Muscle of back (tissue), 13 donors: ENCODE measurements at places on chromosomes 2 and 18. TPM values are rescaled to one million over a fixed set of nuclear protein-coding genes. Genes with fewer than 3 reads are reported as not detected.
A peak's percentile ranks its signal among the peaks of the same experiment; 100 is the strongest.

DNA sequence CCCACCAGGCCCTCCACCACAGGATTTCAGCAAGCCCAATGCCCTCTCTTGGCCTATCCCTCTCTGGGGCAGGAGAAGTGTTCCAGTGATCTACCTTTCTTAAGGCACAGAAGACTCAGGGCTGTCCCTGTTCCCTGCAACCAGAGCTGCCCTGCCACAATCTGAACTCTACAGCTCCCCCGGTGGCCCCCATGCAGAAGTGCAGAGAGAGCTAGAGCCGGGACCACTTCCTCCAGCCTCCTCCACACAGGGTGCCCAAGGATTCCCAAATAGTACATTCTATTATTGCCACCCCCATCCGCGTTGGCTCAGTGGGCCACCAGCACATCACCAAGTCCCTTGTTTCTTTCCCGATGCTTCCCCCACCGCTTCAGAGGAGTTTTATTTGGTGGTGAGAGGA, 114.8 kb upstream of the PTPRM start:
- peak; percentile 21 for DNase-seq

DNA sequence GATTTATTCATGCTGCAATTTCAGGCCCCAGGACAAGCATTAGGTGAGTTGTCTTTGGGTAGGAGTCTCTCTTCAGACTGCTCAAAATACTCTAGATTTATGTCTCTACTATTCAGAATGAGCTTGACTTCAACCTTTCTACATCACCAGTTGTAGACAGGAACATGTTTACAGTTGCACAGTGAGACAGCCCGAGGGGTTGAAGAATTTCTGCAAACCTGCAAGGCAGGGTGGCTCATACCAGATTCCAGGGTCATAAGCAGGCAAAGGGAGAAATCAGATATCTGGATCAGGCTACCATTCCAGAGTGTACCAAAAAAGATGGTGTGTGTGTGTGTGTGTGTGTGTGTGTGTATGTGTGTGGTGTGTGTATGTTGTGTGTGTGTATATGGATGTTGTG, 112.4 kb downstream of the SPP2 start:
- DNase-seq, result no peak

GRCh38 chr2:71923143-71923525, 224.5 kb downstream of the CYP26B1 start:
- peak; percentile 87 for DNase-seq

DNA sequence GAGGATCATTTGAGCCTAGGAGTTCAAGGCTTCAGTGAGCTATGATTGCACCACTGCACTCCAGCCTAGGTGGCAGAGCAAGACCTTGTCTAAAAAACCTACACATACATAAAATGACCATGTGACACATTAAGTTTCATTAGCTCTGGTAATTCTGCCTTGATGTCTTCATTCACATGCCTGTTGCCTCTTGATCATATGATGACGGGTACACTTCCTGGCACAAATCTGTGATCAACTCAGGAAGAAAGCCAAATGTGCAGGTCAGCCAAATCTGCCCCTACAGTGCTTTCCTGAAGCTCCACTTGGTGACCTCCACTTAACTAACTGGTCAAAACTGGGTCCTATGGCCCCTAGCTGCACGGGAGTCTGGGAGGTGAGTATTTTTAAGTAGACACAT, 54.4 kb upstream of the B3GNT7 start:
- no peak for DNase-seq

- no peak for DNase-seq
These were observed 50.5 kb downstream of the CCDC85A start for GRCh38 chr2:56234241-56234640.

GRCh38 chr2:150983314-150983897, 278.3 kb downstream of the RBM43 start:
- no peak for DNase-seq

- DNase-seq, result peak; percentile 95
These were observed 873 bp upstream of the SH3RF3 start for GRCh38 chr2:109128048-109128615.

DNA sequence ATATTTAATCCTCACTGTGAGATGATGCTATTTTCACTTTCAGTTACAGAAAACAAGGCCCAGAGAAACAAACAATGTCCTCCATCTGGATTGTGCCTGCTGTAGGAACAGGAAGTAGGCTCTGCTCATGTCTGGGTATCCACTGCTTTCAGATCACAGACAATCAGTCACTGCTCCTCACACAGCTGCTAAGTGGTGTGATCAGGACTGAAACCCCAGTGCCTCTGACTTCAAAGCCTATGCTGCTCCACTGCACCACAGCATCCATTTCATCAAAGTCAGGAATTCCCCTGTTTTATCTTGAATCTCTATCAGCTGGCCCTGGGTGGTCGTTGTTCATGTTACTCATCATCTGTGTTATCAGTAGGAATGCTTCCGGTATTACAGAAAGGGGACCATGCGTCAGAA, 303.8 kb upstream of the TRIB2 start:
- DNase-seq, result no peak

GRCh38 chr2:203719456-203720410, 13.3 kb downstream of the CD28 start:
- DNase-seq, result no peak

DNA sequence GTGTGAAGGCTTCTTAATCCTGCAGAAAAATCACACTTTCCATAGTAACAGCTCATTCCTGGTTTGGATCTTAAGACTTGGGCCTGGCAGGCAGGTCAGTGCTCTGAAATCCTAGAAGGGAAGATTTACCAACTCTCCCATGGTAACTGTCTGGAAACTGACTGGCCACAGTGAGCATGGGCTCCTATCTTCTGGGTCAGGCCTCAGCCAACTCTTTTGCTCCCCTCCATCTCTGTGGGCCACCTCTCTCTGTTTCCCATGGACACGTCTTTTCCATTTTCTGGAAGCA, 86.7 kb downstream of the ACAA2 start:
- DNase-seq, result no peak

DNA sequence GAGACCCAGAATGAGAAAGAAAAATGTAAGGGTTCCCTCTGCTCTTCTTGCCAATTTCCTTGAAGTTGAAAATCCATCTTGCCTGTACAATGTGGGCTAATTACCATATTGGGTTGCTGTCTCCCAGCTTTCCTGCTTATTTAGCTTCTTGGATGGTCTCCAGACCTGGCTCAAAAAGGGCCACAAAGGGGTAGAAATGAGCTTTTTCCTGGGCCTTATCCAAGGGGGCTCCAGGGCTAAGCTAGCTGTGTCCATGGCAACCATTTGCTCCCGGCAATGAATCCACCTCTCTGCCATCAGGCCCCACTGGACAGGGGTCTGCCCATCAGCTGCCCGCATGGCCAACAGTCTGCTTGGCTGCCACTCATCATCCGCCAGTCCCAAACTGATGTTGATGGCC, 85.0 kb downstream of the BOD1L2 start:
- no peak for DNase-seq

- no peak for DNase-seq
These were observed 505.7 kb upstream of the LRATD1 start for GRCh38 chr2:14126846-14127245.

- DNase-seq, result no peak
These were observed 6.3 kb downstream of the TRABD2A start for GRCh38 chr2:84874381-84875212.

- no peak for DNase-seq
These were observed 1062.5 kb downstream of the BCL11A start for GRCh38 chr2:59490994-59491393.

DNA sequence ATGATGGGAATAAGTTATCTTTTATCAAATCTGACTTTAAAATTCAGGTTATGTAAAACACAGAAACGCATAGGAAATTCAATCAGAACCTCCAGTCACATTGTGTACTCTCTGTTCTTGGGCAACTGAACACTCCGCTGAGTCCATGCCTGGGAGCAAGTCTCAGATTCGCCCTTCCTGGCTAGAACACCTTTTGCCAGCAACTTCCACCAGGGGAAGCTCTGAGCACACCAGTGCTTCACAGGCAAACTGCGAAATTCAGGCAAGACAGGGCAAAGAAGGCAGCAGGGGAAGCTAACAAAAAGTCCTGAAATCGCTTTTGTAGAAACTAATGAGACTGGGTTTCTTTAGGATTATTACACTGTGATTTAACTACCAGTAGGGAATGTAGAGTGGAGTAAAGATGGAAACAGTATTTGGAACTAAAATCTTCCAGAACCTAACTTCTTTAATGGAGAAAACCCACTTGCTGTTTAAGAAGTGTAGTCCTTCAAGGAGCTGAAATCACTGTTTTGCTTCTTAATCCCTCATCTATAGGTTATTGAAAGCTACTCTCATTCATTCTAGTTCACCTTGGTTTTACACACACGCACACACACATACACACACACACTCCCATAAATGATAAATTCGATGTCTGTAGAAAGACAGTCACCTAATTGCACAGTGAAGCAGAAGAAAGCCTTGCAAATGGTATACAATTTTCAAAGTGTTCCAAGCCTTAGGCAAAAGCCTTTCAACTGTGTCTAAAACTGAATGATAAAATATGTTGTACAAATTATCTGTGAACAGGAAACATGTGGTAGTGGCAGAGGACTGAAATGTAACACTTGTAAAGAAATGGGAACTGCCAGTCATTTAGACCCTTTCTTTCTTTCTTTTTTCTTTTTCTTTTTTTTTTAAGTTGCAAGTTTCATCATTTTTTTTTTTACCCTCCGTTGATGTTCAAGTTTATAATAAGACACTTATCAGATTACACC, 214.5 kb downstream of the TMEM182 start:
- DNase-seq, result peak; percentile 16

- DNase-seq, result no peak
These were observed 16.9 kb upstream of the RNU4ATAC start for GRCh38 chr2:121513597-121514333.

DNA sequence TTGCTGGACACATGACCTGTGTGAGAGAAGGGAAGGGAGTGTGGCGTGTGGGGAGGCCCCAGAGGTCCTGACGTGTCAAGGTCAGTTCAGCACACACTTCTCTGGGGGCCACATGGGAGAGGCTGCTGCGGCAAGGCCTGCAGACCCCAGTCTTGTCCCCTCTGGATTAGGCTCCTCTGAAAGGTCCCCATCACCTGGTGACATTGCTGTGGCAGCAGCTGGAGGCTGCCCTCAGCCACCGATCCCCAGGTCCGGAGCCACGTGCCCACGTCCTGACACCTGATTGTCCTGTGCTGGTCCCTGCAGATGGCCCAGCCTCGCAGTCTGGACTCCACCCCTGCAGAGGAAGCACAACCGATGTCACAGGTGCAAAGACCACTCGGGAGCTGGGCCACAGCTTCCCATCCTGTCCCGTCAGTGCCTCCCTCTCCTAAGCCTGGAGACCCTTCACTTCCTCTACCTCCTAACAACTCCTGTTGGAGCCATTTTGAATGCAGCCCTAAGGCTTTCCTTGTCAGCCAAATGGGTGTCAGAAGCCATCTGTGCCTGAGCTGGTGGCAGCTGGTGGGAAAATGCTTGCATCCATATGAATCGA, 12.7 kb downstream of the TMEM177 start:
- DNase-seq, result no peak

GRCh38 chr2:179793238-179793637, 68.2 kb downstream of the ZNF385B start:
- DNase-seq, result no peak

GRCh38 chr2:102046135-102046986, 54.6 kb downstream of the IL1R2 start:
- no peak for DNase-seq

- no peak for DNase-seq
These were observed 217.0 kb downstream of the NCK2 start for GRCh38 chr2:105961599-105962146.

GRCh38 chr18:62486290-62486964, 36.4 kb upstream of the ZCCHC2 start:
- peak; percentile 8 for DNase-seq

DNA sequence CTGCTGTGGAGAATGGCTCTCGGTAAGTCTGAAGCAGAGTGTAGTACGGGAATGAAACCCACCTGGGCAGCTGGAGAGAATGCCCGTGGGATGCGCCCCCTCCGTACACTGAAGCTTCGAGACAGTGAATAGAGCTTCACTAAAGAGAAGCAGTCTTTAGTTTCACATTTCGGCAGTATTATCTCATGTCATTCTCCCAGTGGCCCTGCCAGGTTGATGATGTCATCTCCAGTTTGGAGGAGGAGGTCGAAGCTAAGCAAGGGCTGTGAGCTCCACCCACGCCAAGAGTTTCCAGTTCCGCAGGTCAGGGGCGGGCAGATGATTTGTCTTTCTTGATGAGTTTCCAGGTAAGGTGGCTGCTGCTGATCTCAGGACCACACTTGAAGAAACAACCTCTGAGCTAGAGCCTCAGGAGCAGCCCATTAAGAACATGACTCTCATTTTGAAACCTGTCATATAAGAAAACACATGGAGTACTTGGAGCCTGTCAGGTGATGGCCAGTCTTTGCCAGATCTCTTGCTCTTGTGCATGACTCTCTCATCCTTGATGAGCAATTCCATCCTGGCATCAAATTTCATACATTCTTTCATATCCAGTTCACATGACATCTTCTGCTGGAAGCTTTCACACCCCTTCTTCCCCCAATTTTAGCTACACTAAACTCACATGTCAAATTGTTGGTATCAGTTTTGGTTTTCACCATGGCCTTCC, 475.0 kb downstream of the RNF144A start:
- DNase-seq, result no peak

GRCh38 chr2:175136334-175137215, 31.4 kb downstream of the ATF2 start:
- DNase-seq, result no peak

DNA sequence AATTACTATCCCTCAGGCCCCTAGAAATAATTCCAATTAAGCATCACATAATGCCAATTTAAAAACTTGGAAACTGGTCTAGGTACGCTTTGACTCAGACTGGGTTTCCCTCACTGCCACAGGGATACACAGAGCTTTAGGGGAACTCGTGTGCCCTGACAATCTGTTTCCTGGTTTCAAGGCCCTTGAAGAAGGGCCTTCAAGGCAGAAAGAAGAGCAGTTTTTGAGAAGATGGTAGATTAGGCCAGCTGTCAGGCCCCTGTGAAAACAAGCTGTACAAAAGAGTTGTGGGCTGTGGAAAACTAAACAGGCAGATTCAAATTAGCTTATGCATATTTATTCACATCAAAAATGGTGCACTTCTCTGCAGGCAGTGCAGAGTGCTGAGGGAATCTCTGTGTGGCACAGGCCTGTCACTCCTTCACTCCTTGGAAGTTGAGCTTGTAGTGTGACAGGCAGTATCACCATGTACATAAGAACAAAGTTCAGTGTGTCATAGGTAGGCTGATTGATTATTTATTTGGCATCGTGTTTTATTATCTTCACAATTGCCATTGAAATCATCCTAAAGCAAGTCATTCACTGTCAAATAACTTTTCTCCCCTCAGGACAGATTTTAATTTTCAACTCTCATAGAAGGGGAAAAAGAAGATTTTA, 614.4 kb upstream of the GYPC start:
- DNase-seq, result no peak

The ICOS gene
- polyA plus RNA-seq, result not detected

The CRYBA2 gene
- polyA plus RNA-seq, result not detected

The KANSL1L gene
- polyA plus RNA-seq, result 21.2 TPM

The APLF gene
- polyA plus RNA-seq, result 2.0 TPM

The AKAIN1 gene
- not detected for polyA plus RNA-seq

The CHRNG gene
- 111 TPM for polyA plus RNA-seq

The AQP12B gene
- 0.50 TPM for polyA plus RNA-seq

The FEV gene
- polyA plus RNA-seq, result 0.23 TPM

The GMCL1 gene
- polyA plus RNA-seq, result 8.4 TPM

The ANKRD30BL gene
- polyA plus RNA-seq, result not detected
